ENCODE measurements at places on chromosomes 2 and 18.

DNA sequence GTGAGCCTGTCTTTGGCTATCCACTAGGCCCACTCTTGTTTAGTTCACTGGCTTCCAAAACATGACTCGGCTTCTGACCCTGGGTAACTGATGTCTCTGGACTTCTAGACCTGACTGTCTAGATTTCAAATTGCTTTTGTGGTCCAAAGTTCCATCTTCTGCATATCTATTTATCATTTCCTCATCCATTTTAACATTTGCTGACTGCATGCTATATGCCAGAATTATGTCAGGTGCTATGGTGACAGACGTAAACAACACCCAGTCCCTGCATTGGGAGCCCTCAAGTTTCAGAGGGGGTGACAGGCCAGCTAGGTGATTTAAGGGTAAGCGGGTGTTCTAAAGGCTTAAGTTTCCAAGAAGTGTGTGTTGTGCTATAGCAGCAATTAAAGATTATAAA, 140.9 kb downstream of the PIEZO2 start:
- no peak for DNase-seq

DNA sequence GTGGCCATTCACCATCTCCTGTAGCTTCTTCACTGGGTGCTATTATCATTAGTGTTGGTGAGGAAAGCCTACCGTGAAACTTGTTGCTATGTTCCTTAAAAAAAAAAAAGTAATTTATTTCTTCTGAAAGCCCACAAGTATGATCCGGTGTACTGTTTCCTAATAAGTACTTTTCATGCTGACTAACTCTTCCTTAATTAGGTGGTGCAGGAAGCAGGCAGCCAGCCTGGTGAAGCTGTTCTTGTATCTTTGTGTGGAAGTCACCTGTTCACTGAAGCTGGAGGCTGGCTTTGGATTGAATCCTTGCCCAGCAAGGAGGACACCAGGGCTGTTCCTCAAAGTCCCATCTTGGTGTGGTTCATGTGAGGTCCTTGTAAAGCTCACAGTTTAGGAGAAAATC, 321.7 kb upstream of the THSD7B start:
- no peak for DNase-seq

GRCh38 chr2:100813527-100813926, 6.4 kb upstream of the NPAS2 start:
- DNase-seq: peak; percentile 31

DNA sequence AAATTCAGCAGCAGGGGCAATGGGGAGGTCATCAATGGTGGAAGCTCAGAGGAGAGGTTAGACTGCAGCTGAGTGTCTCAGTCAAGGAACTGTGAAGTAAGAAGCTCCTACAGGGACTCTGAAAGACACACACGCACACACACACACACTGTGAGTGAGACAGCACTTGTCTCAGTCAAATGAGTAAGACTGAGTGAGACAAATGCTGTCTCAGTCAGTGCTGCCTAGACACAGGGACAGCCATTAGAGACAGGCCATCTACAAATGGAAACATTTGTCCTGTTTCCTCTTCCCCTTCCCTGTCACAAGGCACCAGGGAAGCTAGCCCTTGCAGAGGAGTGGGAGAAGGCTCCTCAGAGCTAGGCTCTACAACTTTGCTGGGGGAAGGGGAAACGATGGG, 577.4 kb upstream of the GCFC2 start:
- DNase-seq: no peak

DNA sequence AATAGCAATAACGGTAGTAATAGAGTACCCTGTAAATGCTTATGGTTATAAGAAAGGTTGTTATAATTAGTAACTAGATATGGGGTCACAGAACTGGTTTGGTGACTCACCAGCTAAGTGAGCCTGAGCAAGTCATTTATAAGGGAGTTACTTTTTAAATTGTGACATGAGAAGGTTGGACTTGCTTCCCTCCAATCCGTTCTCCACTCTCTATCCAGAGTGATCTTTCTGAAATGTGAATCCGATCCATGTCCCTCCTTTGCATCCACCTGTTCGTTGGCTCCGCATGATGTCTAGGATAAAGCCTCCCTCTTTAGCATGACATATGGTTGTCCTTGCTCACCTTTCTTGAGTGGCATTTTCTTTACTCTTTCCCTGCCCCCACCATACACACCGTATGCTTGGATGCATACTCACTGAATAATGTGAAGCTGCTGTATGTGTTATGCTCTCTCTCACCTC, 83.1 kb downstream of the CDC42EP3 start:
- peak; percentile 28 for DNase-seq

DNA sequence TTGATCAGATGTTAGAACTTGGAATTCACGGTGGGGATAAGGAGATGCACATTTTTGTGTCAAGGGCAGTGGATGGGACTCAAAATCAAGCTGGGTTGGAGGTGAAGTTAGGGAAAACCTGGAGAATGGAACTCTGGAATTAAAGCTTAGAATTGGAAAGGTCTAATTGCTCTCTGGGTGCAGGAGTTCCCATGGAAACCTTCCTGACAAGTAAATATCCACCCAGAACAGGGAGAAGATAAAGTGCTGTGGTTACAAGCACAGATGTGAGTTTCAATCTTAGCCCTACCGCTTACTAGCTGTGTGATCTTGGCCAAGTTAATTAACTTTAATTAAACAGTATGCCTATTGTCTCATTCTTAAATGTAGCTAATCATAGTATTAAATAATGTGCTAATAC, 71.3 kb upstream of the TCF7L1 start:
- no peak for DNase-seq

All from activated CD4-positive, alpha-beta T cell treated with anti-CD3 and anti-CD28 coated beads, Interleukin-2, Interleukin-4, amounts not matched to agents 100 ng/mL and 50 ng/mL, durations not matched to agents 16 hours and 8 hours (primary cell).